ENCODE measurements at places on chromosomes 3 and 15. TPM values are rescaled to one million over a fixed set of nuclear protein-coding genes. Genes with fewer than 3 reads are reported as not detected.

GOLGA8J gene
- total RNA-seq, result not detected

SNAPC5 gene
- 36.2 TPM for total RNA-seq

RAD51 gene
- 20.6 TPM for total RNA-seq

CATSPER2 gene
- total RNA-seq, result 0.53 TPM

ITIH3 gene
- 105 TPM for total RNA-seq

GRCh38 chr3:124147946-124148345, 156.0 kb upstream of the ROPN1 start:
- no peak for DNase-seq

DNA sequence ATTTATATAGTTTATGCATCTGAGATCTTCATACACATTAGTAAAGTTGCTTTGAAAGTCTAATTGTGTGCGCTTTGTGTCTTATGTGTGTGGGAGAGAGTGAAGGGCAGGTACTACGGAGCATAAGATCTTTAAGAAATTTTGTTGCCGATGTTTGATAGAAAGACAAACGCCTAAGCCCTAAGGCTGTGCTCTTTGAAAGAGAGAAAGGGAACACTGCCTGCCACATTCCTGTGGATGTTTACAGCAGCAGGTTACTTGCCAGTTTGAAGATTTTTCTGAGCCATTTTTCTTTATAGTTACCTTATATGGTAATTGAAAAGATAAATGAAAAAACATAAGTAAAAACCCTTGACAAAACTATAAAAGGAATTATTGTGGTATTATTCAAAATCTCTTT, 17.0 kb downstream of the DTWD1 start:
- DNase-seq, result no peak

DNA sequence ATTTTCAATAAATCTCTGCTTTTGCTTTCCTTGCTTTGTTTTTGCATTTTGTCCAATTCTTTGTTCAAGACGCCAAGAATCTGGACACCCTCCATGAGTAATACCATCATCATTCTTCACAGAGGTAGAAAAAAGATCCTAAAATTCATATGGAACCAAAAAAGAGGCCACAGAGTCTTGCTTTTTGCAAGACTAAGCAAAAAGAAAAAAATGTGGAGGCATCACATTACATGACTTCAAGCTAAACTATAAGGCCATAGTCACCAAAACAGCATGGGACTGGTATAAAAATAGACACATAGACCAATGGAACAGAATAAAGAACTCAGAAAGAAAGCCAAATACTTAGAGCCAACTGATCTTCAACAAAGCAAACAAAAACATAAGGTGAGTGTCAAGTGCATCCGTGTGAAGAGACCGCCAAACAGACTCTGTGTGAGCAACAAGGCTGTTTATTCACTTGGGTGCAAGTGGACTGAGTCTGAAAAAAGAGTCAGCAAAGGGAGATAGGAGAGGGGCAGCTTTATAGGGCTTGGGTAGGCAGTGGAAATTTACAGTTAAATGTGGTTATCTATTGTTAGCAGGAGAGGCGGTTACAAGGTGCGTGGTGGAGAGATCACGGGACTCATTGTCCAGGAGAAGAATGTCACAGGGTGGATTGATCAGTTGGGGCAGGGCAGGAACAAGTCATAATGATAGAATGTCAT, 10.9 kb downstream of the STRIT1 start:
- DNase-seq, result peak; percentile 23

DNA sequence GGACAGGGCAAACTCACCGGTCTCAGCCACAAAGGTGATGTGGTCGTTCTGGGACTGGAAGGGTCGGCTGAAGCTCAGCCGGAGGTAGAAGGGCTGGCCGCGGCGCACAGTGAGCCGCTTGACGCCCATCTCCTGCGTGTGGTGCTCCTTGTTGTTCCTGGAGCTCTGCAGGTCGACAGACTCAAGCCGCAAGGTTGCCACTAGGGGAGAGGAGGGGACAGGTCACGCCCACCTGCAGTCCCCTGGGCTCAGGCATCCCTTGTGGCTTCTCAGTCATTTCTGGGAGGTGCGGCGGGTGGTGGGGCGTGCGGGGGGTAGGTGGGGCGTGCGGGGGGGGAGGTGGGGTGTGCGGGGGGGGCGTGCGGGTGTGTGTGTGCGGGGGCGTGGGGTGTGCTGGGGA, 26.7 kb upstream of the TGM5 start:
- peak; percentile 21 for DNase-seq

DNA sequence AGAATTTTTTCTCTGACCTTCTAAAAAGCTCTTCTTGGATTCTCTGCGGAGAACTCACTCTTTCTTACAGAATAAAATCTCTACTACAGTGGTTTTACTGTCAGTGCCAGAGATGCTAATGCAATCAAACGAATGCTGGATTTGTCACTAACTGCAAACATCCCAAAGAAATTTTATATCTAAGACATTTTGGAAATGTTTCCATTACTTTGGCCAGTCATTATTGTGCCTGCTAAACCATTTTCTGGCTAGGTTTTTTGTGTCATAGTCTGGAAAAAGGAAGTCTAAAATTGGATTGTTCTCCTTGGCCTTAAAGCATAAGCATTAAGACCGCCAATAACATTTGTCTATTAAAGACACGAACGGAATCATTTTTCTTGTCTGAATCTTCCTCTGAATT, 54.0 kb downstream of the PLOD2 start:
- no peak for DNase-seq

Measured in HepG2 (cell line).